DMS53 (cell line): ENCODE measurements at places on chromosomes 1 and 21.

DNA sequence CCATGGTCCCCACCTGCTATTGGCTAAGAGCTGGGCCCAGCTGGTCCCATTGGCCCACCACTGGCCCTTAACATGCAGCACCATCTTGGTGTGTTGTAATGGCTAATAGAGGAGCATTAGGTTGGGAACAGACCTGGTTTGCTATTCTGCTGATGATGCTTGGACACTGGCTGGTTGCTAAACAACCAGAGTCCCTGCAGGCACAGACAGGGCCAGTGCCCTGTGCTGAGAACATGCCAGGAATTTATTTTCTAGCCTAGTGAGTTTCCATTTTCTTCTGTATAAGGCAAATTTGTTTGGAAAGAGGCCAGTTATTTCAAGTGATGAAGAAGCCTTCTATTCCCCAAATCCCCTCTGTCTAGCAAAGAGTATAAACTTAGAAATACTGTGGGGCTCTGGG lies 42.9 kb upstream of the TDRD10 start:
- no peak for DNase-seq

DNA sequence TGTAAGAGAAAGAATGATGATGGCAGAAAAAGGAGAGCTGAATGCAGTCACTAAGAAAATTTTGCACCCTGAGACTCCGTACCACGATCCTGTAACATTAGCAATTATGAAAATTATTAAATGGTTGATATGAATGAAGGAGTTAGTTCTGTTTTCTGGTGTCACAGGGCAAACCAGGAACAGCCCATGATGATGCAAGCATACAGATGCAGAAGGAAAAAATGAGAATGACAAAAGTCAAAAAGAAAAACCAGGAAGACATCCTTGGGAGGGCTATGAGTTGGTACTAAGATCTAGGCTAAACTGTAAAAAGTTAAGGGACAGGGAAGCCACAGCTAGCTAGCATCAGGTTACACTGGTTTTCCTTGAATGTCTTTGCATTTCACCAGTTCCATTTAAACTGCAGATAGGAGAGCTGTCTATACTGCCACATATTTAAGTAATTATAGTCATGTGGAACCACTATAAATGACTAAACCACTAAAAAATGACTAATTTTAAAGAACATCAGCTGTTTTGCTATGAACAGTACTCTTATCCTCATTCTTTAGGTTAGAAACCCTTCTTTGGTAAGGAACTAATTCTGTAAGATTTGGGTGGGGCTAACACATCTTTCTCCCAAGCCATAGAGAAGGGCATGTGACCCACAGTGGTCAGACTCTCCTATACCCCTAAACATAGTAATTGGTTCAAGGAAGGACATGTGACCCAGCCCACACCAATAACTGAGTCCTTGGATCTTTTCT lies 11.4 kb downstream of the DOCK7 start:
- no peak for DNase-seq

- no peak for DNase-seq
These were observed 203.2 kb downstream of the RHOU start for GRCh38 chr1:228938537-228938901.

DNA sequence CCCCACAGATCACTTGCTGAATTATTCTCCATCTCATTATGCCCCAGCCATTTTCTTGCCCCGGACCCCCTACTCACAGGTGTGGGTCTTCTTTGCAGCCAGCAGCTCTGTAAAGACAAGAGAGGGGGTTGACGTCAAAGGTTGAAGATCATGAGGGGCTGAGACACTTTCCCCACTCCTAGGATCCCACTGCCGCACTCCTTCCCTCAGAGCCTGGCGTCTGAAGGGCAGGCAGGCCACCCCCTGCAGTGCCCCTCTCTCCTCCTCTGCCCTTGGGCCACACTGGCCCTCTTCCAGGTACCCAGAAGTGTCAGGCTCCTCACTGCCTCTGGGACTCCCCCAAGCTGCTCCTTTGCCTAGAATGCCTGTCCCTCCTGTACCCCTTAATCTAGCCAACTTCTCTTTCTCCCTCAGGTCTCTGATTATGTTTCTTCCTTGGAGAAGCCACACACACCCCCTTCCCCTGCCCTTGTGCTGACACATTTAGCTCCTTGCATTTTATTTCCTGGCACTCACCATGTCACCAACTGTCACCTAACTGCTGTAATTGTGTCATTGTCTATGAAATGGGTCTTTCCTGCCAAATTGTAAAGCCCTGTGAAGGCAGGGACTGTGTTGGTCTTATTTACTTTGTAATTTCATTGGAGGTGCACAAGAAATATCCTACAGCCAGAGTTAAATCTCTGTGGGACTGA lies 2.1 kb downstream of the RORC start:
- DNase-seq: no peak

- DNase-seq: no peak
These were observed 52.3 kb downstream of the UTP25 start for GRCh38 chr1:209880031-209880430.

DNA sequence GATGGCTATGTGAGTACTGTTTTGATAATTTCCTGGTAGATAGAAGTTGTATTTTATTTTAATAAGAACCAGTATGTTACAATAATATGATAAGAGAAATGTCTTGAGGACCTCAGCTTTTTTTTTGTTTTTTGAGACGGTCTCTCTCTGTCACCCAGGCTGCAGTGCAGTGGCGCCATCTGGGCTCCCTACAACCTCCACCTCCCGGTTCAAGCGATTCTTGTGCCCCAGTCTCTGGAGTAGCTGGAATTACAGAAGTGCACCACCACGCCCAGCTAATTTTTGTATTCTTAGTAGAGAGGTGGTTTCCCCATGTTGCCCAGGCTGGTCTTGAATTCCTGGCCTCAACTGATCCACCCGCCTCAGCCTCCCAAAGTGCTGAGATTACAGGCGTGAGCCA lies 968.1 kb upstream of the ADGRL4 start:
- DNase-seq: no peak
